ENCODE measurements at places on chromosomes 11 and 22.

GRCh38 chr11:70788248-70789022, 390.1 kb downstream of the CTTN start:
- DNase-seq: no peak

DNA sequence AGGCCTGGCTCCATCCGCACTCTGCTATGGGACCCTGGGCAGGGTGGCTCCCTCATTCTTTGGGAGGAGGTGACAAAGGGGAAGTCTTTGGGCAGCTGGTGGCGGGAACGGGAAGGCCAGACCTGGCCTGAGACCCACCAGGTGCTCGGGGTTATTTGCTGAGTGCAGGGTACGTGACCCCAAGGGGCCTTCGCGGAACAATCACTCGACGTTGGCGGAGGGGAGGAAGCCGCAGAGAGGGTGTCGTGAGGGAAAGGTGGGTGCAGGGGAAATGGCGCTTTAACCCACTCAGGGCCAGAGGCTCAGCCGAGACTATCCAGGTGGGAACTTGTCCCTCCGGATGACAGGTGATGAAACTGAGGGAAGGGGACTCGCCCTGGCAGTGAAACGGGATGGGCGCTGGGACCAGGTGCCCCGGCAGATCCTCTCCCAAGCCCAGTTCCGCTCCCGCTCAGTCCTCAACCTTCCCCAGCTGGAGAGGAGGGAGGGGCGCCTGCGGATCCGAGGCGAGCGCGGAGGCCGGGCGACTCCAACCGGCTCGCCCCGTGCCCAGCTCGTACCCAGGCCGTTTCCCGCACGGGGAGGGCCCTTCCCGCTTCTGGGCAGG, 911 bp downstream of the A4GALT start:
- DNase-seq: no peak

DNA sequence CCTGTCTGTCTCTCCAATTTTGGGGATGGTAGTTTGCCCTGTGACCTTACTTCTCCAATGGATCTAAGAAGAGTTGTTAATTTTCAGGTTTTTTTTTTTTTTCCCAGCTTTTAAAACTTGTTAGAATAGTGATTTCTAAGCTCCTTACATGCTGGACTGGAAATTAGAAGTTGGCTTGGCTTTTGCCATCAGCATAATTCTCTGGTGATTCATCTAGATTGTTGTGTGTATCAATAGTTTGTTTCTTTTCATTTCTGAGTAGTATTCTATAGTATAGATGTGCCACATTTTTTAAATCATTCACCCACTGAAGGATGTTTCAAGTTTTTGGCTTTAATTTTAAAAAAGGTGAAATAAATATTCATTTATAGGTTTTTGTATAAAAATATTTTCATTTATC, 51.4 kb downstream of the ADAMTS15 start:
- DNase-seq: no peak

DNA sequence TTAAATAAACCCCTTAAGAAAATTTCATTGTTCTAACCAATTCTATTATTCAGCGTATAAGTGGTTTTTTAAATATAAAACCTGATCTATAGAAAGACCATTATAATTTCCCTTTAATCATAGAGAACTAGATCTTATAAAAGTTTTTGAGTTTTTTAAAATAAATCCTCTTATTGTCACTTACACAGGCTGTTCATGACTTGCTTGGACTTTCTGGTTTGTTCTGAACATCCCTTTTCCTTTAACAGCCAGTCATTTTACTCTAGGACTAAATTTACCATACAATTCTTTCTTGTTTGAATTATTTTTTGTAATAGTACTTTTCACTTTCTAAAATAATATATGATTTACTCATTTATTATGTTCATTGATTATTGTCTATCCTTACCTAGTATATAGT, 4.7 kb downstream of the NXPE2 start:
- no peak for DNase-seq

GRCh38 chr22:50326956-50327710, at the start of gene DENND6B:
TSS of gene DENND6B (minus strand) at chr22:50327012. CDS start at chr22:50326988, 24 bp downstream.
- peak; percentile 93 for DNase-seq

GRCh38 chr22:35952576-35952975, 76.0 kb downstream of the RBFOX2 start:
- DNase-seq: no peak

GRCh38 chr11:62792202-62792575, 383 bp upstream of the TMEM223 start:
- no peak for DNase-seq

DNA sequence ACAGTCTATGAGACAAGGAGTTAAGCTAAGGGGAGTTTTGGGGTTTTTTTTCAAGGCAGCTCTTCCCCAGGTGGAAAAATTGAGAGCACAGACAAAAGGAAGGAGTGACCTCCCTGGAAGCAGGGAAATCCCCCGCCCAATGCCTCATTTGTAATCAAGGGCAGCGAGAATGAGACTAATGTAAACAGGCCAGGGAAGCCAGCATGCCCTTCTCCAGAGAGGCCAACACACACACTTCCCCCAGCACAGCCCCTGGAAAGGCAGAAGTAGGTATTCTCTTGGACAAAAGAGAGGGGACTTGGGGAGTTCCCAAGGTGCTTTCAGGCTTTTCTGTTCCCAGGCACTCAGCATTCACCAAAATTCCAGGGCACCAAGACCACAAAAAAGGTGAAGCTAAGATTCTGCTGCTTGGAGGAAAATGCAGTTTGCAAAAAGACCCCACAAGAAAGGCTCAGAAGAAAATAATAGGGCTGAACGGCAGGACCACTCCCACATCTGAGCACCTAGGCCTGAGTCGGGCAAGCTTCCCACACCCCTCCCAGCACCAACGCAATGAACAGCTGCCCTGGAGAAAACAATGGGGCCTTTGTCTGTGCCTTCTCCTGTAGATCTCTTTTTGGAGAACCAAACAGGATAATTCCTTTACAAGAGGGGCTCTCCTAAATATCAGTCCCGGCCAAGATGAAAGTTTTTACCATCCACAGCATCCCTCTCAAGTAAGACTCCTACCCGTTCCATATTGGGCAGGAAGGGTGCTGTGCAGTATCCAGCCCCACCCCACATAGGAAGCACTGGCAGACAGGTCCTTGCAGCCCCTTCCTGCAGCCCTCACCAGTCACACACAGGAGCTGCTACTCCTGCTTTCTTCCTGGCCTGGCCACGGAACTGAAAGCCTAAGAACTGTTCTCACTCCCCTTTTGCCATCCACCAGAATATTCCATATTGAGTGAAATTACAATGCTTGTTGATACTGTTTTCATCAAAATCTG, 70.7 kb upstream of the AKIP1 start:
- DNase-seq: peak; percentile 37

DNA sequence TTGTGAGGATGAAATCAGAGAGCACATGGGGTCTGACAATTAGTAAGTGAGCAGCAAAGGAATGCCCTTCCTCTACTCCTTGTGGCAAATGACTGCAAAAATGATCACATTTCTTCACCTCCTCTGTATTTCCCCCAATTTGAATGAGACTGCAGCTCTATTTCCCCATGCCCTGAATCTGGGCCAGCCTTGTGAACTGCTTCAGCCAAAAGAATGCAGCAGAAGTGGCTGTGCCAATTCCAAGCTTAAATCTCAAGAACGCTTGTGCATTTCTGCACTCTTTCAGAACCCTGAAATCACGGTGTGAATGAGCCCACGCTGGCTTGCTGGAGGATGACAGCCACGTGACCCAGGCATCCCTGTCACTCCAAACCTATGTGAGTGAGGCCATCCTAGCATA, 9.9 kb downstream of the SLC43A3 start:
- DNase-seq: no peak

GRCh38 chr11:114017723-114018122, 41.8 kb upstream of the ZBTB16 start:
- no peak for DNase-seq

DNA sequence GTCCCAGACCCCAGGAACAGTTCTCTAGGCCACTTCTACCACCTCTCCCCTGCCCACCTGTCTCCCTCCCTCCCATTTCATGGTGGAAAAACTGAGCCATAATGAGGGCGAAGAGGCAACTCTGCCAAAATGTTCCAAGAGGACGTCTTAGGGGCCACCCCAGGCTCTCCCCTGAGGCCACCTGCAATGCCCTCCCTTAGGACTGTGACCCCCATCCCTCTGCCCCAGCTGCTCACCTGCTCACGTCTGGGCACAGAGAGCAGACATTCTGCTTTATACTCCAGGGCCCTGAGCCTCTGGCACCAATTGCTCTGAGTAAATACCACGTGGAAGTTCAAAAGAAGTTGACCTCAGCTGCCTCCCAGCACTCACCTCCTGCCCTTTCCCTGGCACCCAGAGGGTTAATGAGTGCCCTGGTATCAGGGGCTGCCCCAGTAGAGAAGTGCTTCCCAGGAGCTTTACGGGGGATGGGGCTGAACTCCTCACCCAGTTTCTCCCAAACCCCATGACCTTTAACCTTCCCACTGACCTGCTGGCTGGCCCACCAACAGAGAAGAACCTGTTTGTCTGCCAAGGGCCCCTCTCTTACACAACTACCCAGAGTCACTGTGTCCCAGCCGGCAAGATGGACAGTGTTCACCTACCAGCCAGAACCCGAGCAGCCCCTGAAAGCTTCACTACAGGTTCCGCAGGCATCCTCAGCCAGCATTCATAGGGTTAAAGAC, 627 bp upstream of the APOA5 start:
- DNase-seq: no peak

GRCh38 chr11:106378513-106379179, 301.2 kb downstream of the AASDHPPT start:
- DNase-seq: no peak

- DNase-seq: no peak
Measured at GRCh38 chr11:128343870-128344269, 243.5 kb downstream of the ETS1 start.

DNA sequence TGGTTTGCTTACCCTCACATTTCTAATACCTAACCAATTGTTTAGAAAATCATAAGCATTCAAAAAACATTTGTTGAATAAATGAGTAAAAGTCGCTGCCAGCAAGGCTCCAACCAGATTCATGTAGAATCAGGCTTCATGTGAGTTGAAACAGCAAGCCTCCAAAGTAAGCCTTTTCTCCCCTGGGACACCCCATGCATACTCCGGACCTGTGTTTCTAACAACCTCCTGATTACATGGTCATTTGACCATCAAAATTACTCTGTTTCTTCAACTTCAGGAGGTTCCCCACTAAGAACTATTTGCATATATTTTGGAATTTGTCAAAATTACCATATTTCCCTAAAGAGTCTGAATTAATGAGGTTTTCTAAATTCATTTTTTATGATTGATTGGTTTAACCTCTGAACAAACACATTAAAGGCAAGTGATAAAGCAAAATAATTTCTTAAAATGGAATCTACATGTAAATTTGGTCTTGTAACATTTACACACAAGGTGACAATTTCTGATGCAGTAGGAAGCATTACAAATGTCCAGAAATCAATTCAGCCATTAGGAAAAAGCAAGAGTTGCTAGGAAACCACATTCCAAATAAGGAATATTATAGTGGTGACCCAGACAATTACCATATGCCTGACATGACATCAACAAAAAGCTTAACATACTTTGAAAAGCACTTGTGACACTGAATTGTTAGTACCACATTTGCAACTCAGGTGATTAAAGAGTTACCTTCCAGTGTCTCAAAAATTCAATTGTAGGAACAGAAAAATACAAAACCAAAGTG, 252.6 kb downstream of the GUCY1A2 start:
- no peak for DNase-seq

DNA sequence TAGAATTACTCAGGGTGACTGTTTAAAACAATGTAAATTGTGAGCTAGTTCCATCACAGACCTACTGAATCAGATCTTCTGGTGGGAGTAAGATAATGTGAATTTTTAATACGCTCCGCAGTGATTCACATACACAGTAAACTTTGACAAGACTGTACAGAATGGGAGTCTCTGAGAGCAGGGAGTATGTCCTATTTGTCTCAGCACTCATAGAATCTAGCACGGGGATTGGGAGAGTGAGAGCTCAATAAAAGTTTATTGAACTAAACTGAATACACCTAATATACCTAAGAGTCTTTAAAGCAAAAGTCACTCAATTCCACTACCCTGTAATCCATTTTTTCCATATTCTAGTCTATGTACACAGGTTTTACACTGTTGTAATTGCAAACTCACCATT, 11.2 kb upstream of the GAB2 start:
- DNase-seq: no peak

DNA sequence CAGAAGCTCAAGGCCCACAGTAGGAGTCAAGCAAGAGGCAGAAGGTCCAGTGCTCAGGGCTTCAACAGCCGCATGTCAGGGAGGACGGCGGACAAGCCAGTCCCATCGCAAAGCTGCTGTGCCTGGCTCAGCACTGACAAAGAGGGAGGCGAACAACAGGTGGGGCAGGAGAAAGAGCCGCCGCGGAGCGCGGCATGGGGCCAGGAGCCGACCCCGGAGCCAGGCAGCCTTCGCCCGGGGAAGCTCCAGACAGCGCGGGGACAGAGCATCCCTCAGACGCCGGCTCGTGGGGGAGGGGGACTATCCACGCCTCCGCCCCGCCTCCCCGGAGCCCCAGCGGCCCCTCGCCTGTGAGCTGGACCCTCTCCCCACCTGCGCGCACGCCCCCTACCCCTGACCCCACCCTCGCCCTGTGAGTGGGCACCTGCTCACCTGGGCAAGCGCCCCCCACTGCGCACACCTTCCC, 369 bp downstream of the DHCR7 start:
- DNase-seq: no peak

DNA sequence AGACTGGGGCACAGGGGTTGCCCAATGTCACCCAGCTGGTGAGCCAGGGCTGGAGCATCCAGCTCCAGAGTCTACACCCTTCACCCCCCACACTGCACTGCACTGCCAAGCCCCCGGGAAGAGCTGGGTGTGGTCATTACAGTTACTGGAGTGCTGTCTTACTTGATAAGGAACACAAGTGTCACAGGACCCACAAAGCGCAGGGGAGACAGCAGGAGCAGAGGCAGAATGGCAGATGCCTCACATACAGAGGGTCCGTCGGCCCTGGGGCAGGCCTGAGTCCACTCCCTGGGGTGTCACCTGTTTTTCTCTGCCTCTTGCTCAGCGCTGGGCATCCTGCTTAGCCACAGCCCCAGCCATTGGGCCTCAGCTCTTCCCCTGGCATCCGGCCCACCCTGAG, 7.7 kb downstream of the IL2RB start:
- DNase-seq: no peak

DNA sequence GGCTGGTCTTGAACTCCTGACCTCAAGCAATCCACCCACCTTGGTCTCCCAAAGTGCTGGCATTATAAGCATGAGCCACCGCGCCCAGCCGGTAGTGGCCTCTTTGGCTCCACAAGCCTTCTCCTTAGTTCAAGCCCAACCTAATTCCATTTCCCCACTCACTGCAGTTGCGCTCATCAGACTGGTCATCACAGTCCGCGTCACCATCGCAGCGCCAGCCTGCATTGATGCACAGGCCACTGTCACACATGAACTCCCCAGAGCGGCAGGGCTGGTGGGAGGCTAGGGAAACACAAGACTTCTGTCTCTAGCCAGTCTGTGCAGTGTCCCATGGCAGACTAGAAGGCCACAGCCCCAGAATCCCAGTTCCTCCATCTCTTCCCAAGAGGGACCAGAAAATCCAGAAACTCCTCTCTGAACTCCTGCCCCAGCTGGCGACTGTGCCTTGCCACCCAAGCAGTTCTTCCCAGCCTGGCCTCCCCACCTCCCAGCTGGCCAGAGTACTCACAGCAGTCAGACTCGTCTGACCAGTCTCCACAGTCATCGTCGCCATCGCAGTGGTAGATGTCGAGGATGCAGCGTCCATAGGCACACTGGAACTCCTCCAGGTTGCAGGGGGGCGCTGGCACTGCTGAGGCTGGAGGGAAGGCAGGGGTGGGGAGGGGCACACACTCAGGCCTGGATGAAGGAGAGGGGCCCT, 19.8 kb downstream of the LRP4 start:
- no peak for DNase-seq

GRCh38 chr11:16154715-16155396, 201.5 kb downstream of the SOX6 start:
- DNase-seq: no peak

- DNase-seq: no peak
Measured at GRCh38 chr11:10298342-10298741, 4.3 kb upstream of the SBF2 start.

- no peak for DNase-seq
Measured at GRCh38 chr22:50400406-50400805, 57.3 kb downstream of the PPP6R2 start.

Measured in hindlimb muscle (tissue), 1 donor.